ENCODE measurements at places on chromosomes 4 and X.

GRCh38 chr4:38523524-38524448, 140.2 kb upstream of the KLF3 start:
- no peak for DNase-seq

GRCh38 chr4:156694413-156694812, 277.2 kb downstream of the PDGFC start:
- no peak for DNase-seq

- DNase-seq = no peak
Measured at GRCh38 chrX:131735127-131735526, 191.3 kb downstream of the OR13H1 start.

- no peak for DNase-seq
Measured at GRCh38 chrX:77441033-77441432, 6.2 kb upstream of the FGF16 start.

- DNase-seq = no peak
Measured at GRCh38 chr4:185576314-185576961, 41.1 kb upstream of the PDLIM3 start.

DNA sequence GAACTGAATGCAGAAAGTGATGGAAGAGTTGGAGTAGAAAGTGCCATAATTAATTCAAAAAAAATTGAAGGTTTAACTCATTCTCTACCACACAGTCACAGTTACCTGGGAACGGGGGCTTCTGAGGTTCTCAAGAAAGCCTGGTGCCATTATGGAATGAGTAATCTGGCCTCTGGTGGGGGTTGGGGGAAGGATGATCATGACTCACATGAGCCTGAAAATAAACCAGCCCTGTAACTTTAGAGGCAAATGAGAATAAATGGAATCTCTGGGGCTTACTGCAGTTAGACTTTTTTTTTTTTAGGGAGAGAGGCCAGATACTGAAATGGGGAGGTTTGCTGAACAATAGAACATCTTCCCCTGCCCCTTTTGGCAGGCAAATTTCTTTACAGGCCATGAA, 55.3 kb downstream of the SOD3 start:
- DNase-seq = no peak

GRCh38 chrX:10062352-10062751, 94.4 kb upstream of the CLCN4 start:
- DNase-seq = no peak

GRCh38 chrX:104565791-104566680, at the start of gene IL1RAPL2:
TSS of gene IL1RAPL2 (plus strand) at chrX:104566199.
- DNase-seq = no peak
